ENCODE measurements at places on chromosomes 7 and 10.

DNA sequence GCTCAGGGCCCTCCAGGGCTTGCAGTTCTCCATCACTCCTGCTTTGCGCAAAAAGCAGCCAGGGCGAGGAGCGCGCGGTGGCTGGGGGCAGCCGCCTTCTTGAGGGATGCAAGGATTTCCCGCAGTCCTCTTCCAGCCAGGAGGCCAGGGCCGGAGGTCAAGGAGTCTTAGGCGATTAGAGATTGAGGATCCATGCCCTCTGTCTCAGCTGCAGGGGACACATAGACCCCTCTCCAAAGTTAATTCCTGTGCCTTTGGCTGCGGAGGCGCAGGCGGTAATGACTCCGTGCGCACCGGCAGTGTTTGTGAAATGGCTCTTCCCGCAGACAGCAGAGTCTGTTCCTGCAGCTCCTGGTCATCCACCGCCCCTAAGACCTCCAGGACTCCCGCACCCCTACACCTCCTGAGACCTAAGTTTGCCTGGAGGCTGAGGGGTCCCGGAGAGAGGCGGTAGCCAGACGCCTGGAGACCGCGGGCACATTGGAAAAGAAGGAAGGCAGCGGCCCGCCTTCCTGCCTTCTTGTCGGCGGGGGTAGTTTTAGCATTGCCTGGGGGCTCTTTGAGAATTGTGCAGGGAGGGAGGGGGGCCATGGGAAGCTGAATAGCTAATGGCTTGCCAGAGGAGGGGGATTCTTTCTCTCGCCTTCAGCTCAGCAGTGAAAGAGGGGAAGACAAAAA lies 3.3 kb upstream of the NEUROG3 start:
- no peak for DNase-seq

GRCh38 chr10:12218991-12219390 lies 23.0 kb downstream of the CDC123 start:
- no peak for DNase-seq

DNA sequence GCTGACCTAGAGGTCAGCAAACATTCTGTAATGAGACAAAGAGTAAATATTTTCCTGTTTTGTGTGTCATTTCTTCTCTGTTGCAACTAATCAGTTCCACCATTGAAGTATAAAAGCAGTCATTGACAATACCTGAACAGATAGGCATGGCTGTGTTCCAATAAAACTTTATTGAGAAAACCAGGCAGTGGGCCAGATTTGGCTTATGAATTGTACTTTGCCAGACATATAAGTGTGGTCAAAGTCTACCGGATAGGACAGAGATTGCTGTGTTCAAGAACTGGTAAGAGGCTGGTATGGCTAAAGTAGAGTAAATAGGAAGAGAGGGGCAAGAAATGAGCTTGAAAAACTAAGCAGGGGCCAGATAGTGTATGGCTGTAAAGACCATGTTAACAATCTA lies 38.3 kb upstream of the TAC1 start:
- no peak for DNase-seq

- DNase-seq, result no peak
These were observed 928 bp downstream of the COMTD1 start for GRCh38 chr10:75234683-75235374.

GRCh38 chr7:157841773-157842370 lies 505.1 kb downstream of the DNAJB6 start:
- DNase-seq, result no peak

DNA sequence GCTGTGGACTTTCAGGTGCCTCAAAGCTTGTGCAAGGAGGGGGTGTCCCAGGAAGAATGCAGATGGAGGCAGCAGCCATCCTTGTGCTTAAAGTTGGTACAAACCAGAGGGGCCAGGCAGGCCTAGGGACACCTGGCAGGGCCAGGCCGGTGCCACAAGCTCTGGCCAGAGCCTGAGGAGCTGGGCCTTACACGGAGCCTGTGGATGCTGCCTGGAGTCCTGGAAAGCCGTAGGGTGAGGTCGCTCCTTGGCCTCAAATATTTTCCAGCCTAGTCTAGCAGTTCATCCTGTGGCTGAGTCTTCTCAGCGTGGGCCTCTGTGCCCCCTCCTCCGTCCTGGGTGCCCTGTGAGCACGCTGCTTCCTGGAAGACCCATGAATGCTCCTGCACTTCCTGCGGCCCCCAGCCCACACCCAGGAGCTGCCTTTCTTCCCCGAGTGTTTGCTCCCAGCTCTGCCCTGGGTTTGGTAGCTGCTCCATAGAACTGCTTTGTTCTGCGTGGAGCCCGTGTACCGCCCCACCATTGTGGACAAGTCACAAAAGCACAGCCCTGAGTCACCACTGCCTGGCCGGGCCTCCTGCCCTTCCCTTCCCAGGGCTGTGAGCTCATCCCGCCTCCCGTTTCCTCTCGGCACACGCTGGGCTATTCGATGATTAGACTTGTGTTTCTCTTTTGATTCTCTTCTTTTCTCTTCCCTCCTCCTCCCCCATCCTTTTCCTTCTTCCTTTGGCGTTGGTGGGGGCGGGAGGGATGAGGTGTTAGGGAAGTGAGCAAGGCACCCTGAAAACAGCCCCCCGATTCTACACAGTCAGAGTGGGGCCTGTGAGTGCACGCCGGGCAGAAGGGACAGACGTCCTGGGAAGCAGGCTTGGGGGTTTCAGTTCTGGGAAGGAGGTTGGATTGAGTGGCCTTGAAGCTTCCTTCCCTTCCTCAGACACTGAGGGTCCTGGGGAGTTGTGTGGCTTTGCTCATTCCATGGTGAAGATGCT lies 73.2 kb upstream of the SHH start:
- no peak for DNase-seq

- no peak for DNase-seq
These were observed 8.9 kb downstream of the WAC start for GRCh38 chr10:28541717-28542365.

- no peak for DNase-seq
These were observed 73.3 kb downstream of the TAF3 start for GRCh38 chr10:7891634-7892033.

GRCh38 chr7:29883462-29884398 lies 77.4 kb downstream of the WIPF3 start:
- DNase-seq, result no peak

DNA sequence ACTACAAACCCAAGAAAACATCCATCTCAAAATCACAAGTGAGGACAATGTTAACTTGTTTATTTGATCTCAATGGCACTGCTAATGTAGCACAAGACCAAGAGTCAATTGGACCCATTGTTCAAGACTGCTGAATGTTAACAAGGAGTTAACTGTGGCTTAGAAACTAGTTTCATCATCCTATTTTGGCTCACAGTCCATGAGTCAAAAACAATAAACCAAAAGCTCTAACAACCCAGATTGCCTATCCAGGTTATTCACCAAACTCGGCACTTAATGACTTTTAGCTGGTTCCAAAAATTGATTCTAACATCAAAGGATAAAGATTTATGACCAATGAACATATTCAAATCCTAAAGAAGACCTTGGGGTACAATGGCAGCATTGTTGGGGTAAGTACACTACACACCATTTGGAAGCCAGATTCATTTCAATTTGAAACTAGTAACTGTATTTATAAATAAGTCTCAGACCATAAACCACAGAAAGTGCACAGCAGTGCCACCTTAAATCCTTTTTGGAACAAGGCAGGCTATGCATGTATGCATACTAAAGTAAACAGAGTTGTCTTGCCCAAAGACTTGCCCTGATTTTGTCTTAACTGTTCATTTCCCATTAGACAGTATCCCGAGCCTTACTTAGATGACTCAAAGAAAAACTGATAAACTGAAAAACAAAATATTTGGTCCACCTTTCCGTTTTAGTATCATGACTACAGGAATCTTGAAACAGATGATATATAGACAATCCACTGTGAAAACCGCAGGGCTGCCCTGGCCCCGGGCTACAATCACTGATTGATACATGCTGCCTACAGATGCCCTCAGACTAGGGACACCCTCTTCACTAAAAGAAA lies 84.5 kb downstream of the SRPK2 start:
- DNase-seq, result no peak

GRCh38 chr7:2193575-2194305 lies 39.0 kb downstream of the MAD1L1 start:
- no peak for DNase-seq

DNA sequence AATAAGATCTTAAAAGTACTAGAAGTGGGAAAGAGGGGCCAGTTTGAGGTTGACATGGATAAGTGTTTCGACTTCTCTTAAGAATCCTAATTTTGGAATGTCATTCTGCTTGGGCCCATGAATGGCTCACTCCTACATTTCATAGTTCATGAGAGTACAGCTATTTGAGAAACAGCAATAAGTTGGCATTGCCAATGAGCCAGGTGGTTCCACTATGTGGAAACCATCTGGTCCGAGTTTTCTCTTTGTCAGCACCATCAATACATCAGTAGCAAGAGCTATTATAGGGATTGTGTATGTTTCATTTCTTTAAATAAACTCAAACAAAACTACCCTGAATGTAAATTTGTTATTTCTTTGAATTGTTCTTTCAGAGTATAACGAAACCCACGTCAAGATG lies 78.1 kb upstream of the NEBL start:
- DNase-seq, result no peak

DNA sequence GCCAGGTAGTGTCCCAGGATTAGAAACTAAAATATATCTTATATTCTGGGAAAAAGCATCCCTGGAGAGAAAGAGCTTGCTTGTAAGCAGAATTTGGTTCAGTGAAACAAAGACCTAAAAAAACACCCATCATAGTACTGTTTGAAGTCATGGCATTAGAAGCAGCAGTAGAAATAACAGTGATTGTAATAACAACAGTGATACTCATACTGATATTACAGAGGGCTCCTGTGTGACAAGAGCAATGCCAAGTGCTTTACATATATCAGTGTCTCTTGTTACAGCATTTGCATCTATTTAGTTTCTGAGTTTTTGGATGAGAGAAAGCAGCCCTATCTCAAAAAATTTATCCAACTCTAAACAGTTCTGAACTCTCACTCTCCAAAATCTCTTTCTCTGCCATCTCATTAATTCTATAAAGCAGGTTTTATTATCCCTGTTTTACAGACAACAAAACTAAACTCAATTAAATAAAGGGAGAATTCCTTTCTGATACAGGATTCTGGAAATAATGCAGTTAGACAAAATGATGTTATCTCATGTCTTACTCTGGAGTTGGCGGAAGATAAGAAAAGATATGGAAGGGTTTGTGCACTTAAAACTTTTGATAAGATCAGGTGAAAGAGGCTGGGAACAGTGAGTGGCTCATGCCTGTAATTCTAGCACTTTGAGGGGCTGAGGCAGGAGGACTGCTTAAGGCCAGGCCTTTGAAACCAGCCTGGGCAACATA lies 146.5 kb upstream of the AOAH start:
- no peak for DNase-seq
